Psoas muscle (tissue), 8 donors: ENCODE measurements at places on chromosomes 11 and 22. TPM values are rescaled to one million over a fixed set of nuclear protein-coding genes. Genes with fewer than 3 reads are reported as not detected.

DNA sequence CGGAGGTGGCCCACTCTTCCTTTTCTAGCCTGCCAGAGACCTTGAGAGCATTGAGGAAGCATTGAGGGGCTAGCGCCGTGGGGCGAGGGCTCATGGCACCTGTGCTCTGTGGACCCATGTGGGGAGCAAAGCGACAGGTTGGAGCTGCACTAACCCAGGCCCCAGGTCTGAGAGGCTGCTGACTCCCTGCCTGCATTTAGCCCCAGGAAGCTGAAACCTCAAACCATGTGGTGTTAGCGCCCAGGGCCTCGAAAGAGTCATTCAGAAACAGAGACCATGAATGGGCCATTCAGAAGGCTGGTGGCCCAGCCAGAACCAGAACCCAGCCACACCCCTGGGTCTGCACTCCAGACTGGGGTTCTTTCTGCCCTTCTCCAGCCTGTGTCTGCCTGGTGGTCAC is 88.6 kb downstream of the BCR start:
- DNase-seq, result no peak

CREB3L1 gene
- 2.2 TPM for total RNA-seq

DNA sequence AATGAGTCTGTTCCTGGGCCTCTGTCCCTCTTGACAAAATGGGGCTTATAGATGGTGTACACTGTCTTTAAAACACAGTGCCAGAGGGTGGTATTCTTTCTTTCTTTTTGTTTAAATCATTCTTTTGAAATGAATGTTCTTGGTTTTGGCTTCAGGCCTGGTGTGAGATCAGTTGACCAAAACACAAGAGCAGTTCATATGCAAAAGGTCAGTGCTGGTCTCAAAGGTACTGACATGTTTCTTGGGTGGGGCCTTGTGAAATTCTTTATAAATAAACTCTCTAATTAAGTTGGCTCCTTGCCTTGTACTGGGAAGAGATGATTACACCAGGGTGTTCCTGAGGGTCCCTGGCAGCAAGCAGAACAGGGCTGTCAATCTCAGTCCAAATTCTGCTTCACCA is 110.0 kb downstream of the FBXO7 start:
- DNase-seq, result no peak

- no peak for DNase-seq
Measured at GRCh38 chr11:86172894-86173293, 71.7 kb upstream of the EED start.

DNA sequence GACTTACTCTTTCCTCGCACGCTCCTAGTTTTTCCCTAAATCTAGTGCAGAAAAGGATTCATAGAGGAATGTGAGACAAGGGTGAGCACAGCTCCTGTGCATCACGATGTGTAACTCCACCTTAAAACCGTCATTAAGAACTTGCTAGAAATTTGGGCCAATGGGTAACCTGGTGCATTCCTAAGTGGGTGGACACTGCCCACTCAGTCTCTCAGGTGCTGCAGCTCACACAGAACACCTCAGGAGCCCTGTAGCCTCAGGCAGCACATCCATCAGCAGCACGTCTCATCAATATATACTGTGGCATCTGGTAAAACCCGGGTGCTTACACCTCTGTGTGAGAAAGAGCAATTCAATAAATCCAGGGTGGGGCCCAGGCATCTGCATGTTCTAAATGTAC is 12.4 kb downstream of the POU2AF3 start:
- no peak for DNase-seq

GALNT18 gene
- total RNA-seq, result 11.3 TPM

- DNase-seq, result no peak
Measured at GRCh38 chr11:2537010-2537705, 92.3 kb downstream of the KCNQ1 start.

DNA sequence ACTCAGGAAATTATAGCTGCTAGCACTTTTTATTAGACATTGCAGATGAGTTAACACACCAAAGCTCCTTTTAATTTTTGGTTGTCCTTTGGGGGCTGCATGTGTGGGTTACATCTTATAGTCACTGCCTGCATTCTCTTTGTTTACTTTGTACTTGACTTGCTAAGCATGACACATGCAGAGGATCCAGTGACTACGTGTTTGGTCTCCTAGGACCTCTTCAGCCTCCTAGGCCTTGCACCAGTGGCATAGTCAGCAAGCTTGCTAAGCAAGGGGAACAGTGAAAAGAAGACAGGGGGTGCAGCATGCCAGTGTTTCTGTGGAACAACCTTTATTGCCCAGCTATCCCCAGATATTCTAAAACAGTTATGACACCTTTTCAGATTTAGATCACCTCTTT is 108.2 kb downstream of the PAX6 start:
- DNase-seq, result no peak

DNA sequence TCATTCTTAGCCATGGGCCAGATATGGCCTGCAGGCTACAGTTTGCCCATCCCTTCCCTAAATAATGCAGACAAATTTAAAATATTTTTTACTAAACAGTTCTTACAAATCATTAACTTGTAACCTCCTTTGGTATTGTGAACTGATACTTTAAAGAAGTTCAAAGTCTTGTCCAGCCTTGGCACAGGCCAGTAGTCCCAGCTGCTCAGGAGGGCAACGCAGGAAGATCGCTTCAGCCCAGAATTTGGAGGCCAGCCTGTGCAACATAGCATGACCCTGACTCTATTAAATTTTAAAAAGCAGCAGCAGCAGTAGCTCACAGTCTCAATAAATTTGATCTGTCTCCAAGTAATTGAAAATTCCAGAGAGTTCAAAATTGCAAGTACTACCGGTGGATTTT is 83.7 kb upstream of the ARHGAP32 start:
- DNase-seq, result no peak

DNA sequence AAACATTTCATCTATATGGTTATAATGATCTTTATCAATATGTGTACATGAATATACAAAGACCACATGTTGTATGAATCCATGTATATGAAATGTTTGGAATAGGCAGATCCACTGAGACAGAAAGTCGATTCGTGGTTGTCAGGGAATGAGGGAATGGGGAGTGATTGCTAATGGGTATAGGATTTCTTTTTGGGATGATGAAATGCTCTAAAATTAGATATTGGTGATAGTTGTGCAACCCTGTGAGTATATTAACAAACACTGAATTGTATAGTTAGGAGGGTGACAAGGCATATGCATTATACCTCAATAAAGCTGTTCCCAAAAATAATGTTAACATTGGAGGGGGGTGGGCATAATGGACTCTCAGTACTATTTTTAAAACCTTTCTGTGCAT is 5.0 kb upstream of the PTPMT1 start:
- no peak for DNase-seq

SPON1 gene
- 1.4 TPM for total RNA-seq

HORMAD2 gene
- not detected for total RNA-seq

DNA sequence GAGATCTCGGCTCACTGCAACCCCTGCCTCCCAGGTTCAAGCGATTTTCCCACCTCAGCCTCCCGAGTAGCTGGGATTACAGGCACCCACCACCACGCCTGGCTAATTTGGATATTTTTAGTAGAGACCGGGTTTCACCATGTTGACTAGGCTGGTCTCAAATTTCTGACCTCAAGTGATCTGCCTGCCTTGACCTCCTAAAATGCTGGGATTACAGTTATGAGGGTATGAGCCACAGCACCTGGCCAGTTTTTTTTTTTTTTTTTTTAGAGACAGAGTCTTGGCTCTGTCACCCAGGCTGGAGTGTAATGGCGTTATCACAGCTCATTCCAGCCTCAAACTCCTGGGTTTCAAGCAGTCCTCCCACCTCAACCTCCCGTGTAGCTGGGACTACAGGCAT is 54.9 kb upstream of the PRR5 start:
- no peak for DNase-seq

GRCh38 chr11:45168366-45169130 is 22.1 kb downstream of the PRDM11 start:
- DNase-seq, result no peak

DMC1 gene
- 0.54 TPM for total RNA-seq

OR2D2 gene
- not detected for total RNA-seq

TRMT112 gene
- 89.5 TPM for total RNA-seq

CD248 gene
- total RNA-seq, result 9.4 TPM

GRCh38 chr22:38144025-38144405 is 33.5 kb upstream of the BAIAP2L2 start:
- DNase-seq, result no peak

GRCh38 chr11:120467627-120468026 is 43.9 kb upstream of the GRIK4 start:
- no peak for DNase-seq

- DNase-seq, result no peak
Measured at GRCh38 chr11:93838967-93839366, 11.5 kb downstream of the VSTM5 start.

OPCML gene
- not detected for total RNA-seq

- DNase-seq, result no peak
Measured at GRCh38 chr11:78525720-78526119, 48.9 kb downstream of the NARS2 start.

CLMP gene
- 4.2 TPM for total RNA-seq

DNA sequence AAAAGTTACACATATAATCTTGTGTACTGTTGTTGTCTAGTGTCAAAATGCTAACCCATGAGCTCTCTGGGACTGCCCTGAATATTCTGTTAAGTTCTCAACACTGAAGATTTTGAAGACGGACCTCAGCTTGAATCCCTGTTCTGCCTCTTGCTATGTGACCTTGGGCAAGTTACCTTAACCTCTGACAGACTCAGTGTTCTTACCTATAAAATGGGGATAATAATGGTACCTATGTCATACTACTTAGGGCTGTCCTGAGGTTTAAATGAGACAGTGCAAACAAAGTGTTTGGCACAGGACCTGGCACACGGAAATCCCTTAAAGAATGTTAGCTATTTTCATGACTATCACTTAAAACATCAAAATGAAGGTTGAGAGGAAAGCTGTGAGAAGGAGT is 11.3 kb downstream of the TMEM218 start:
- DNase-seq, result no peak

DNA sequence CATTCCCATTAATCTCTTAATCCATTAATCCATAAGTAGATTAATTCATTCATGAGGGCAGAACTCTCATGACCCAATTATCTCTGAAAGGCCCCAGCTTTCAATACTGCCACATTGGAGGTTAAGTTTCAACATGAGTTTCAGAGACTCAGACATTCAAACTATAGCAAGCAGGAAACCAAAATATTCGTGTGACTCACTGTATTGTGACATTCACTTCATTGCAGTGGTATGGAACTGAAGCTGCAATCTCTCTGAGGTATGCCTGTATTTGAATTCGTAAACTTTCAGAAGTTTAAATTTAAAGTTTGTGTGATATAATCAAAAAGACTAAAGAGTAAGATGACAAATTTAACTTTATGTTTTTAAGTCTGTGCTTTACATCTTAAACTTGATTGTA is 2.9 kb upstream of the OR52J3 start:
- no peak for DNase-seq

DNA sequence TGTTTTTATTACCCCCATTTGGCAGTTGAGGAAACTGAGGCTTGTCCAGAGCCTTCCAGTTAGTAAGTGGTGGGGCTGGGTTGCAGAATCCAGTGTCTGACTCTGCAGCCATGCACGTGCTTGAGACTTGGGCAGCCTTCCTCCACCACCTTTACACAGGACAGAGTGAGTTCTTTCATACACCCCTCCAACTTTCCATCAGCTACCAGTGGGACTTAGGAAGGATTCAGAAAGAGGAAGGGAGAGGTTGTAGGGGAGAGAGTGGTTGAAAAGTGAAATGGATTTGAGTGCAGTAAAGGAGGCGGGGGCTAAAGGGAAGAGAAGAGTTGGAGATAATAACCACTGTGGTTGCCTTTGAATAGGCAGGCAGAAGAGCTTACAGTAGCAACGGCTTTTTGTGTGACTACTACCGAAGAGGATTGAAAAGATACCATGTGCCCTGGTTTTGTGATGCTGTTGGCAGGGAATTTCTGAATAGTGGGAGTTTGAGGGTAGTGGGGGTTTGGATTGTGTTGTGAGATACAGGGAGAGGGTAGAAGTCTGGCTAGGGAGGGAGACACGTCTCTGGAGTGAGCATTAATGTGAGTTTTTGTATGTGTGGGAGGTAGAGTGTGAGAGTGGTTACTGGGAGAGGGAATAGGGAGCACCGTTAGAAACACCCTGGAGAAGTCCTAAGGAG is 1.7 kb downstream of the UVRAG start:
- no peak for DNase-seq

OR51E1 gene
- 0.74 TPM for total RNA-seq

DNA sequence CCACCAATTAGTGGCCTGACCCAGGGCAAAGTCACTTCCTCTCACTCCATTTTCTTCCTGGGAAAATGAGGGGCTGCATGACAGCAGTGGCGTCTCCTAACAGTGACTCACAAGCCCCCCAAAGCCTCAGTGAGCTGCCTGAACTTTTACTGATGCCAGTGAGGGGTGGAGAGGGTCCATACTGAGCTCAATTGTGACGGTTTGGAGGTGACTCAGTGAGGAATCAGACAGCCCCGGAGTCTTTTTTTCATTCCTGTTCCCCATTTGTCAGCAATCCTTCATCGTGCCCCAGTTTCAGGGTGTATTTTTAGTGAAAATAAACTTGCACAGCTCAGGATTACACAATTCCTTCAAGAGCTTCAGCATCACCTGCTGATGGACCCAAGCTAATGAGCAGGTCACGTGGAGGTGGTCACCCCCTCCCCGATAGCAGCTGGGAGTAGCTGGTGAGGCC is 30.1 kb upstream of the RASD2 start:
- no peak for DNase-seq

DNA sequence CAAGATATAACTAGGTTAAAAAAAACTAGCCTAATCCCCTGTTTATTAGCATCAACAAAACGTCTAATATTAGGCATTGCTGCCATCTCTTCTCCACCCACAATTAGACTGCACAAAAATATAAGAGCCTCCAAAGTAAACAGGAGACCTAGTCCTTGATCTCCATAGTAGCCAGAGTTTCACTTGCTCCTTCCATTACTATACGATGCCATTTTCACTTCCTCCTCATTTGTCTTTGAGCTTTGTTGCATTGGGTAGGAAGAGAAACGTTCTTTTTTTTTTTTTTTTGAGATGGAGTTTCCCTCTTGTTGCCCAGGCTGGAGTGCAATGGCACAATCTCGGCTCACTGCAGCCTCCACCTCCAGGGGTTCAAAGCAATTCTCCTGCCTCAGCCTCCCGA is 42.3 kb upstream of the RDX start:
- DNase-seq, result no peak

SNX32 gene
- not detected for total RNA-seq

DNA sequence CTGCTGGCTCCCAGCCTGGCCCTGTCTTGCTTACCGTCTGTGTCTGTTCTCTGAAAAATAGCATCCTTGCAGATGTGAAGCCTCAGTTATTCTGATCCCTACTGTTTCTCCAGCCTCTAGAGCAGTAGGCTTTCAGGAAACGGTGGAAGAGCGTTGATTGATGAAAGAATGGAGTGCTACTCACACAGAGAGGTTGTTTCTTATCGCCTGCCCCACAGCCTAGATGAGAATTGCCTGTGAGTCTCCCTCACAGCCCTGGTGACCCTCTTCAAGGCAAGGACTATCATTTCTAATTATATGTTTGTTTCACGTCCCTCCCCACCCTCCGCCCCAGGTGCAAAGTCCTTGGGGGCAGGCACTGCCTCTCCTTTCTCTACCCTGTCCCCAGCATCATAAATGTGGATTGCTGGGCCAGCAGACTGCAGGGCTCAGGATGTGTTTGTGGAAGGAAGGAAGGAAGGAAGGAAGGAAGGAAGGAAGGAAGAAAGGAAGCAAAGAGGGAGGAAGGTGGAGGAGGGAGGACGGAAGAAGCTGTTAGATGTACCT is 575.3 kb upstream of the B3GAT1 start:
- no peak for DNase-seq

SYT12 gene
- 0.61 TPM for total RNA-seq

CD6 gene
- 0.43 TPM for total RNA-seq
